Activated CD8-positive, alpha-beta memory T cell treated with anti-CD3 and anti-CD28 coated beads, Interleukin-2, amount 50 U/mL, for 48 hours (primary cell): ENCODE measurements at places on chromosomes 5 and 9.

- DNase-seq, result no peak
Observed at GRCh38 chr5:135232958-135233357, 166.1 kb downstream of the MACROH2A1 start.

- DNase-seq, result no peak
Observed at GRCh38 chr5:131096774-131097710, 68.0 kb downstream of the HINT1 start.

GRCh38 chr9:77030045-77030444 lies 10.6 kb downstream of the FOXB2 start:
- no peak for DNase-seq

DNA sequence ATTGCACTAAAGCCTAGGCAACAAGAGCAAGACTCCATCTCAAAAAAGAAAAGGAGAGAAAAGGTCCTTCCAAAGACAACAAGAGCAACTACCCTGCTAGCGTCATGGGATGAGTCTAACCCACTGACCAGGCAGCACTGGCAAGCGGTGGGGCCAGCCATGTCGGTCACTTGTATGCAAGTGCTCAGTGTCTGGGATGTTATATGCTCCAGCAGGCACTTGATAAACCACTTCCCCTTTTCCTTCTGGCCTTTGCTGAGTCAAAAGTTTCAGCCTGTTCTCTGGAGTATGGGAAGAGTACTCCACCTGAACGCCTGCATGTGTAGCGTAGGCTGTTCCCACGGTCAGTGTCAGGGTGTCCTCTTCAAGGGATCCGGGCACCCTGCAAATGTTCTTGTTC lies 9.2 kb upstream of the MXD3 start:
- DNase-seq, result no peak

DNA sequence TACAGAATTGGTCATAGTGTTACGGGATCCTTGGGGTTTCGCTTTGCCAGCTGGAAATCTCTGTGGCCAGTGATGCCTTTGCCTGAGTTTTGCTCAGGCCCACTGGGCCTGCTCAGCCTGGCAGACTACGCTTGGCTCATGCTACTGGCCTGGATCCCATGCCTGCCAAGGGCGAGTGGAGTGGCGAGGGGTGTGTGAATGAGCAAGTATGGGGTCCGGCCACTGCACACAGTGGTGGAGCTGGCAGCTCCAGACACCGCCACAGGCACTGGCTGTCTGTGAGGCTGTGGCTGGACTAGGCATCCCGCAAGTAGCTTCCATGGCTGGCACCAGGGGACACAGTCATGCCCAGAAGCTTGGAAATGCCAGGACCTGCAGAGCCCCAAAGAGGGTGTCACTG lies 240.3 kb downstream of the ARRDC3 start:
- no peak for DNase-seq

DNA sequence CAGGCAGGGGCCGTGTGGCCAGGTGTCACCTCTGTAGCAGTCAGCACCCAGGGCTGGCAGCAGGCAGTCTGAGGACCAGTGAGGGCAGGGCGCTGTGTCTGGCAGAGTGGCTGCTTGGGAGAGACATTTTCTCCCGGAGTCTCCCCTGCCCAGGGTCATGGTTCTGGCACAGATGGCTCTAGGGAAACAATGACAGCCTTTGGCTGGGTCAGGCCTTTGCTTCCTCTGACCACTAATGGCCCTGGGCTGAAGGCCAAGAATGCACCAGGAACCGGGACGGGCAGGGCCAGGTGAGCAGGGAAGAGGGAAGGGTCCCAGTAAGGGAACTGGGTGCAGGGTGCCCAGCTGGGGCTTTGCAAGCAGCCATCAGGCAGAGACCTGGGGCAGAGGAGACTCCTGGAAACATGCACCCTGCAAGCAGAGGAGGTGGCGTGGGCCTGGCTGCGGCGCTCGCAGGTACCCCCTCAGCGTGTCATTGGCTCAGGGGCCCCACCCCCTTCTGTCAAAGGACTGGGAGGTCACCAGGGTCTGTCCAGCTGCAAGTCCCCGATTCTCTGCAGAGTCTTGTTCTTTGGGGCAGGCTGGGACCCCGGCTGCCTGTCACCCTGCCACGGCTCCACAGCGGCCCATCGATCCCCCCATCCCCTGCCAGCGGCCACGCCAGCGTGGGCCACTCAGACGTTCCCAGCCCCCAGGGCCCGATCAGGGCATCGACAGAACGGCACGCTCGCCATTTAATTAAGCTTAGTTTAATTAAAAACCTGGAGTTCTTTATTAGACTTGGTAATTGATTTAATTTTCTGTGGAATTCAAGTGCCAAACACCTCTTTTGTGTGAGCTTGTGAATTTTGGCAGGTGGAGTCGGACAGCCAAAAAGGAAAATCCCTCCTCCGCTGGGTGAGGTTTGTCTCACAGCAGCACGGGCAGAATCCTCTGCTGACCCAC lies 18.9 kb upstream of the TMEM250 start:
- no peak for DNase-seq

- DNase-seq, result no peak
Observed at GRCh38 chr9:130438382-130438981, 6.3 kb upstream of the ASS1 start.

DNA sequence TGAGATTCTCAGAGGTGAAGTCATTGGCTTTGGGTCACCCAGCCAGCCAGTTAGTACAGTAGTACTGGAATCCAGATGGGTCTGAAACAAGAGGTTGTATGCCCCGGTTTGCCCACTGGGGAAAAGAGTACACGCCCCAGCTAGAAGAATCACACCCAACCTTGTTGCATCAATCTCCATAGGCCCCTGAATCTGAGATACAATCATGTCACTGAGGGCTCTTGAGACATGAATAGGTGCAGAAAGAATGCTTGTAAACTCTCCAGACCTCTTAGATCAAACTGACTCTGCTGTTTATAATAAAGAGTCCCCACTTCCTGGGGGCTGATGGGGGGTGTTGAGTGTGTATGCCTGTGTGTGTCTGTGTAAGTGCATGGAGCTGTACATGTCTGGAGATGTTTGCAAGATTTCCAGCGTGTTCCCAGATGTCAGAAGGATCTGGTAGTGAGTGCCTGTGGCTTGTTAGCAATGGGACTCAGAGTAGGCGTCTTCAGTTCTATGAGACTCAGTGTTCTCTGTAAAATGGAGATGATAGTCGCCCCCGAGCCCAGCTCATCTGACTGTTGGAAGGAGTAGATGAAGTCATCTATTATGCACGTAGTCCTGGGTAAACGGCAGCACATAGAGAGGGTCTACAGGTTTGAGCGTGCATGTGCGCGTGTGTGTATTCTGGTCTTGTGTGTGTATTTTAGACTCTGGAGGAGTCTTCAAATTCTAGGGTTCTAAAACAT lies 48.2 kb downstream of the COL27A1 start:
- no peak for DNase-seq

DNA sequence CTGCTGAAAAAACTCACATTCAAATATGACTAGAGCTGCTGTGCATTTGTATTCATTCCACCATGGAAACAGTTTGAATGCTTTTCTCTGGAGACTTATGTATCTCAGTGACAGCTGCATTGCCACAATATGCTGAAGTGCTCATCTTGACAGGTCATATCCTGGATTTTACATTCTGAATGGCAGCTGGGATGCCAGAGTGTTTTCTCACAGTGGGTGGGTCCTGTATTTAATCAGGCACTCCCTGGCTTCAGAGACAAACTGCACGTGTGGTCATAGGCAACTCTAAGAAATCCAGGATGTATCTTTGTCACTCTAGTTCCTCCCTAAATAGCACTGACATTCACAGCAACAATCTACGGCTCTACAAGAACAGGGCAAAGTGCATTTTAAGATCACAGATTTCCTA lies 75.6 kb downstream of the ST8SIA4 start:
- DNase-seq, result no peak

- DNase-seq, result no peak
Observed at GRCh38 chr5:72369711-72370110, 49.5 kb downstream of the PTCD2 start.

- no peak for DNase-seq
Observed at GRCh38 chr5:668283-668995, 24.7 kb downstream of the TPPP start.

- DNase-seq, result no peak
Observed at GRCh38 chr5:118889165-118889564, 99.2 kb downstream of the DTWD2 start.

DNA sequence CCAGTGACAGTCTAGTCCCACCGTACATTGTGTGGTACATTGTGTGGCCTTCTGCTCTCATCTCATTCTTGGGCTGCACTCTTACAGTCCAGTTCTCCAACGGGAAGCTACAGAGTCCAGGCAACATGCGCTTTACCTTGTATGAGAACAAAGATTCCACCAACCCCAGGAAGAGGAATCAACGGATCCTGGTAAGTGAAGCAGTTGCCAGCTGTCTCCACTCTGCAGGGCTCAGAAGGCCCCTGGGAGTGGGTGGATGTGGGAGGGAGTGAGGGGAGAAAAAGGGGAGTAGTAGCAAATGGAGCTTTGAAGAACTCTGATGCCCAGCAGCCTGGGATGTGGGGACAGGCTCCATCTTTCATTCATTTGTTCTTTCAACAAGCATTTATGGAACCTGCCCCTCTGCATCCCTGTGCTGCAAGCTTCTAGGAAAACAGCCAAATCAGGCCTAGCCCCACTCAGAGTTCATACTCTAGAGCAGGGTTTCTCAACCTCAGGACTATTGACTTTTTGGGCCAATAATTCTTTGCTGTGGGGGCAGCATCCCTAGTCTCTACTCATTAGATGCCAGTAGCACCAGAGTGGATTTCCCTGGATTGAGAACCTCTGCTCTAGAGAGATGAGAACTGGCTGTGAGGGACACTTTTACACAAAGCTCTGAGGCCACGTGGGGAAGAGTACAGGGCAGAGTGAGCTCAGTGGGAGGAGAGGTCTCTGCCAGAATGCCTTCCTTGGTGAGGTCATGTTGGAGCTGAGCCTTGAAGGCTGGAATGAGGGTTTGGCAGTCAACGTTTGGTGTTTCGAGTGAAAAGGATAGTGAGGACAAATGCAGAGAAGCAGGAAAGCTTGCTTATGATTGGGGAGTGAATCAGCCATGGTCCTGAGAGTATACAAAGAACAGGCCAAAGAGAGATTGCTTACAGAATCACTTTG lies 1.1 kb downstream of the POLR1E start:
- no peak for DNase-seq

DNA sequence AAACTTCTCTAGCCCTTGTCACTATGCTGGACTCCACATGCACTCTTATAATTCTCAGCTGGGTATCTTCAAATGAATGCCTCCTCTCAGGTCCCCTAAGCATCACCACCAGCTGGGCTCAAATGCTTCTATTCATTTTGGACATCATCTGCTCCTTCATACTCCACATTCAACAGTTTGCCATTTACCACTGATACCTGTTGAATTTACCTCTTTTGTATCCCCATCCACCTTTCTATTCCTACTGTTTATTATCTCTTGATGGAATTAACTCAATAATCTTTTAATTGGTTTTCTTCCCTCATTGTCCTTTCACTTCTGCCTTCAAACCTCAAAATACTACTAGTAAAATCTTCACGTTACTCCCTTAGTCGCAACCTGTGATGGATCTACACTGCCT lies 14.5 kb downstream of the RANBP6 start:
- no peak for DNase-seq

DNA sequence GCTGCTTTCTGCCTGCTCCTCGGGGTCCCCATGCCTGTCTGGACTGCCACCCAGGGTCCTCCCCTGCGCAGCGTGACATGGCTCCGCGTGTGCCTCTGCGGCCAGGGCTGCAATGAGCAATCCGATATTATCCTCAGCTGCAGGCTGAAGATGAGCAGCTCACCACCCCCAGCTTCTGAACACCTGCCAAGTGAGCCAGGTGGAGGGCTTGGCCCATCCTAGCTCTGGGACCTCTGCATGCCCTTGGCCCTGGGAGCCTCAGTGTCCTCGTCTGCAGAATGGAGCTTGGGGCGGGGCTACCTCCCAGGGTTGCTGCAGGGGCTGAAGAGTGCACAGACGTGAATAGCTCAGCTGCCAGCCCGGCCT lies 4.1 kb upstream of the MYMK start:
- no peak for DNase-seq

DNA sequence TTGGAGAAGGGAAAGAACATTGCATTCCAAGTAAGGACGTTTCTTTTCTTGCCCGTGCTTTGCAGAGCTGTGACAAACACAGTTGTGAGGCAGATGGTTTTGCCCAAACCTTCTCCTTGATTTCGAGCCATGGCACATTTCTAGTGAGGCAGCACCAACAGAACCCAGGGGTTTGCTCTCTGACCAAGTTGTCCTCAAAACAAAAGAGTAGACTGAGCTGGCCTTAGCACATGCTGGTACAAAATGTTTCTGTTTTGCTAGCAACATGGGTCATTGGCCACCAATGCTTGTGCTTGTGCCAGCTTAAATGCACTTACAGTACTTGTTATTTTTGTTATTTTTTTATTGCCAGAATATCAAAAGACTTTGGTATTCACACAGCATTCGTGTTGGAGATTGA lies 328.8 kb downstream of the GADD45G start:
- DNase-seq, result no peak

- no peak for DNase-seq
Observed at GRCh38 chr5:65137631-65138030, 344.1 kb downstream of the ADAMTS6 start.

- no peak for DNase-seq
Observed at GRCh38 chr9:68530618-68531017, 10.1 kb downstream of the TMEM252 start.

- no peak for DNase-seq
Observed at GRCh38 chr5:145834554-145834916, 607 bp downstream of the PRELID2 start.

GRCh38 chr9:11149065-11149464 lies 536.3 kb upstream of the PTPRD start:
- DNase-seq, result no peak

- no peak for DNase-seq
Observed at GRCh38 chr9:7121055-7121454, 363.3 kb downstream of the KDM4C start.

DNA sequence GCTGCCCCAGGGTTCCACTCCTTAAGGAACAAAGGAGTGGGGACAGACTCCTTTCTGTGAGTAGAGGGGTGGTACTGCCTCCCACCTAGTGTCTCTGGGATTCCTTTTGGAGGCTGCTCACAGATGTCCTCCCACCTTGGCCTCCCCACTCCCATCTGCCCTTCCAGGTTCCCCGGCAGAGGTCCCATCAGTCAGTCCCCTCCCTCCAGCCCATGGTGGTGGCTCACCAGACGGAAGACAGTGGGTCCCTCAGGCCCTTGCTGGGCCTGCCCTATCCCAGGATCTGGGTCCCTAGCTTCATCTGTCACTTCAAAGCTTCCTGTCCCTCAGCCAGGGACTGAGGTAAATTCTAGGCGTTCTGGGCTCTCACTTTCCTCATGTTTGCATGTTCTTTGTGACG lies 35.6 kb upstream of the NEK6 start:
- no peak for DNase-seq

- DNase-seq, result peak; percentile 86
Observed at GRCh38 chr9:38008168-38009034, 60.6 kb downstream of the SHB start.

DNA sequence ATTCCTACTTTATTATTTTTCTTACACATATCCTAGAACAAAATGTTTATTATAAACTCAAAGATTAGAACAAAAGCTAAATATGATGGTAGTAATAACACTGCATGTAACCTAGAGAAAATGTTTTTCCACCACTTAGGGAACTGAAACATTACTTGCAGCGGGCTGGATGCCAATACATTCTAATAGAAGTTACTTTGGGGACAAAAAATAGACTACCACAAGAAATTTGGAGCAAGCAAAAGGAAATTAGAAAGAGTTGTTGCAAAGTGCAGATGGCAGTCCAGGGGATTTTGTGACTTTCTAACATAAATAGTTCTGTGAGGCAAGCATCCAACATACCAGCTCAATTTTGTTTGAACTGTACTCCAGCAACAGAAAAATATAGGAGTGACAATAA lies 255.3 kb upstream of the GRIN3A start:
- no peak for DNase-seq
